KG1 (cell line): ENCODE measurements at places on chromosomes 4 and X.

DNA sequence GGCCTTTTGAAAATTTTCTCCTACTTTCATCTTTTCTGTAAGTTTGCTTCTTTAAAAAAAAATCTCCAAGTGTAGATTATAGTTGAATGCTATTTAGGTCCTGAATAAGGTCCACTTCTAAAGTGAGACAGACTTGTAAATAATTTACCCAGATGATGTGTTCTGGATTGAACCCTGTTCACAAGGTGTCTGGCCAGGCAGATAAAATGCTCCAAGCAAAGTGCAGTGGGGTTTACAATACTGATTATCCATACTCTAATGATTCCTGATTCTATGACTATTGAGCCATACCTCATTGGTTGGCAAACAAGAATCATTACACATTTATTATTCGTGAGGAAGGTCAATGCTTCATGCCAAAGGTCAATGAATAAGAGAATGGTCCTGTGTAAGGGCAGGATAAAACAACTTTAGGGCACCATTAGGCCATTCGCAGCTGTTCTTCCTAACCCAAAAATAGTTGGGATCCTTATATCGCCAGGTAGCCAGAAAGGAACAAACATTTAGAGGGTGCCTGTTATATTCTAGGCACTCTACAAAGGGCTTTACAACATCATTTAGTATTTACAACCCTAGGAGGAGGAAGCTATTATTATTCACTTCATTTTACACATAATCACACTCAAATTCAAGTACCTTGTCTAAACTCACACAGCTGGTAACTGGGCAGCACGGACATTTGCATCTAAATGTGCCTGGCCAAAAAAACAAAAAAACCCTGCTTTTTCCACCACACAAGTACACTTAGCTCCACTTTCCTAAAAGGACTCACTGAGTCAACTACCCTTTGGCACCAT is 18.6 kb upstream of the SAT1 start:
- no peak for DNase-seq

- no peak for DNase-seq
Measured at GRCh38 chr4:1967512-1968149, 41.1 kb downstream of the NELFA start.

- DNase-seq: no peak
Measured at GRCh38 chrX:33970028-33970967, 161.8 kb downstream of the FAM47A start.

DNA sequence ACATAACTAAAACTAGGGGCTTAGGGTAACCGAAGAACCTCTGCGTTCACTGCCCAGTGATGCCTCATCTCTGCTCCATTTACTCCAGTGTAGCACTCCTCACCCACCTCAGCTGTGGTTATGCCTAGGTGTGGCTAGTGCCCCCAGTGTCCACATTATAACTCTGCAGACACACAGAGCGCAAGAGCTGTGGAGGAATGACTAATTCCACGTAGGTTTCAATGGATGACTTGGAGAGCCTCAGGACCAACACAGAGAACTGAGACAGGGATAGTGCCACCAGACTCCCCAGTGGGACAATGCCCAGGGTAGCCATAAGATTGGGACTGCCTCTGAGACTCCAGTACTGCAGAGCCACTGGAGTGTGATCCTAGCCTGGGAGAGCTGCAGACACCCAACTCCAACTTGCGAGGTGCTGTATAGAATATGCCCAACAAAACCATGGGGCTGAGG is 542.4 kb upstream of the DIPK2B start:
- DNase-seq: no peak

GRCh38 chr4:180380733-180381132 is 1862.5 kb upstream of the TENM3 start:
- DNase-seq: no peak

GRCh38 chrX:29652484-29652883 is 562.9 kb upstream of the MAGEB2 start:
- no peak for DNase-seq
